ENCODE measurements at places on chromosomes 1 and 21.
A peak's percentile ranks its signal among the peaks of the same experiment; 100 is the strongest.

GRCh38 chr21:33966324-33966949 lies 50.8 kb upstream of the ATP5PO start:
- no peak for DNase-seq

DNA sequence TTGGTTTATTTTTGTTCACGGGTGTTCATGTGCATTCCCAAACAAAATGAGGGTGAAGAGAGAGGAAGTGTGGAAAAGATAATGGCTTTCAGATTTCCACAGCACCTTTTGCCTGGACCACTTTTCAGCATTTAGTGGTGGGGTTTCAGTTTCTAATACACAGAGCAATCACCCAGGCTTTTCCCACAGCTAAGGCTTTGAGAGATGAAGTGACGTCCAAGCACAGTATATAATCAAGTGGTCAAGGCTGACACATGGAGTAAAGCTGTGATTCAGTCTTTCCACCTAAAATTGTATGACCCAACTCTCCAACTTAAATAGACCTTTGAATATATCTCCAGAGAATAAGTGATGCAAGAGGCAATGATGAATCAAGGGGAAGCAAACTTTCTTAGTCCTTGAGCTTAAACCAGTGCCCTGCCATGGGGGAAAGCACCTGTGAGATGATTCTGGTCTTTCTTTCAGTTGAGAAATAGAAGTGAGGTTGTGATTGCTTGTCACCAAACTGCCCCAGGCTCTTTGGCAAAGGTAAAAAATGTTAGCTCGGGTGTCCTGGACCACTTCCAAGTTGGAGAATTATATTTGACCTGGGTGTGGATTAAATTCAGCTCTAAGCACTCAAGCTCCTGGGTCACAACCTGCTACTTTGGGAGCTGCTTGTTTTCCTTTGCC lies 2.4 kb upstream of the PIK3R3 start:
- peak; percentile 45 for DNase-seq

DNA sequence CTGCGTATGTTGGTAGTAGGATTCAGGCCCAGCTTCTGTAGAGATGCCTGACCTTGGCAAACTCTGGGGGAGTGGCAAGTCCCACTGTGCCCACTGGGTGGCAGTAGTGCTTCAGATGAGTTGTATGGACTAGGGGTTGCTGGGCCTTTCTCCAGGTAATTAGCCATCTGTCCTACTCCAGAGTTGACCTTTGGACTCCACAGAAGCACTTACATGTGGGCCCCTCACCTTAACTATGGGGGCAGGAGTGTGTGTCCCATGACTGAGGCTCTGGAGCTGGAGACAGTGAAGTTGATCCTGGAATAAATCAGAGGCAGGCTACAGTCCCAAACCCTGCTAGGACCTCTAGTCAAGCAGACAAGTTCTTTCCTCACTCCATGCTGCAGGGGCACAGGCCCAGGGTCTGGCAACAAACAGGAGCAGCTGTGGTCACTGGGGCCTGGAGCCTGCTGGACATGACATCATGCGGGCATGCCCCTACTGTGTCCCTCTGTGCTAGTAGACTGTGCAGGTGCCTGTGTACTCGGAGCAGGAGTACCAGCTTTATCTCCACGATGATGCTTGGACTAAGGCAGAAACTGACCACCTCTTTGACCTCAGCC lies 4.6 kb downstream of the DMAP1 start:
- peak; percentile 68 for DNase-seq

GRCh38 chr1:199041173-199041914 lies 402.5 kb downstream of the PTPRC start:
- peak; percentile 99 for DNase-seq

DNA sequence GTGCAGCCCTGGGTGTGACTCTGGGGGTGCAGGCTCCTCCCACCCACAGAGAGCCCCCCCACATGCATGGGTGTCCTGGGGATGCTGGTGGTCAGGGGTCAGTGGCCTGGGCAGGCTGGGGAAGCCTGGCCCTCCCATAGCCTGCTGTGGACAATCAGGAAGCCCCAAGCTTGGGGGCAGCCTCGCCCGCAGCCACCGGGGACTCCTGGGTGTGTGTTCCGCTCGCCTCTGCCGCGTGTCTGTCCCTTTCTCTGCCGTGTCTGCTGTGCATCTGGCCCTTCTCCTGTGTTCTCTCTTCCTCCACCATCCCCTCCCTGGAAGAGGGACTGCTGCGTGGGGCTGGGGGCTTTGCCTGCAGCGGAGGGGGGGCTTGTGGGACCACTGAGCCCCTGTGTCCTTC lies 22.9 kb downstream of the AGRN start:
- DNase-seq, result no peak

- DNase-seq, result peak; percentile 72
Measured at GRCh38 chr1:224116131-224116530, 2.2 kb downstream of the FBXO28 start.

GRCh38 chr1:20386323-20387081 lies 95.8 kb downstream of the VWA5B1 start:
- no peak for DNase-seq

- no peak for DNase-seq
Measured at GRCh38 chr1:53270107-53270506, 31.8 kb upstream of the MAGOH start.

DNA sequence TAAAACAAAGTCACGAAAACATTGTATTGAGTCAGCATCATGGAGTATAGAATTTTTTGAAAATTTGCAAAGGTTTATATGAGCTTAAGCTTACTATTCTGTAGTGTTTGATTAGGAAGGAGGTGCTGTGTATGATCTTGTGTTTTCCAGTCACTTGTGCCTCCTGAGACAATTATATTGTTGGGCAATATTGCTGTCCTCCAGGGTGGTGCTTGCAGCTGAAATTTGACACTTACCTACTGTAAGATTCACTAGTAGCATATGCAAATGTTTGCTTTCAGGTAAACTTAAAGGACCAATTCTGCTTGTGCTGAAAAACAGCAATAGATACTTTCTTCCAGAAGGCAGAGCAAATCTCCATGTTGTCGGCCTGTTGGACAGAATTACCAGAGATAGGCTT lies 268.0 kb downstream of the TGFB2 start:
- DNase-seq, result no peak

GRCh38 chr1:56092684-56093570 lies 486.4 kb downstream of the PLPP3 start:
- no peak for DNase-seq

GRCh38 chr1:208587110-208587509 lies 342.9 kb upstream of the PLXNA2 start:
- no peak for DNase-seq

DNA sequence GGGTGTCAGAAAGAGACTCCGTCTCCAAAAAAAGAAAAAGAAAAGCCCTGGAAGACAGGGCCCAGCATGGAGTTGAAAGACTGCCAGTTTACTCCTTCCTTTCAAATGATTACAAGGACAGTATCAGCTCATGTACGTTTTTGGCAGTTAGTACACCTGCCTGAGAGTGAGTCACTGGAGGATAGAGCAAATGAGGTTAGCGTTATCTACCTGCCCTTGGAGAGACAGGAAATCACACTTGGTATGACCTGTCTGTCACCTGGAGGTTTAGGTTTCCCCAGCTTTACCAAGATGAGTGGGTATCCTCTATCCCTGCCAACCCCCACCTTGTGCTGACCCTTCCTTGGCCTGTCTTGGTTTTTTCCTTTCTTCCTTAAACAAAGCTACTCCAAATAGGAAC lies 96.8 kb upstream of the BMP8A start:
- DNase-seq, result no peak

GRCh38 chr1:116006486-116006964 lies 30.2 kb downstream of the SLC22A15 start:
- no peak for DNase-seq

DNA sequence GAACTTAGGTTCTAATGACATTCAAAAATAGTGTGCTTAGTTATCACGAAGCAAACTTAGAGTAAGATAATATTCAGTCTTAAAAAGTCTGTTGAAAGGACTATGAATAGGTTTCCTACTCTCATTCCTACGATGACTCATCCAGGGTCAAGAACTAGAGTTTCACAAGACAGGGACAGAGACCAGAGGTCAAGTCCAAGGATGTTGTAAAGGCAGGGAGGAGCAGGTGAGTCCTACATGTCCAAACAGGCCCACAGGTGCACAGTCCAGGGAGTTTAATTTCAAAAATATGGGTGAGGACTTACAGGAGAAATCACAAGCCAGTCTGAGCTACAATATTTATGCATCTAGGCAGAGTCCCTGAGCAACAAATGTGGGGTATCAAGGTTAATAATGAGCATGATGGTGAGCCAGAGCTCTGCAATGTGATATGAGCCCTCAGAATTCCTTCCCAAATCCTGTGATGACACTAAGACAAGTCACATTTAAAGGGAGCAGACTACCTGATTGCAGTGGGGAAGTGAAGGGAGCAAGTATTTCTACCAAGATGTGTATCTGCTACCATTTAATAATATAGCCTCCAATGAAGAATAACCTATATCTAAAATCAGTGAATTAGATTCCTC lies 100.0 kb upstream of the NRIP1 start:
- DNase-seq, result no peak

GRCh38 chr1:214494706-214495105 lies 56.7 kb downstream of the PTPN14 start:
- DNase-seq, result no peak

DNA sequence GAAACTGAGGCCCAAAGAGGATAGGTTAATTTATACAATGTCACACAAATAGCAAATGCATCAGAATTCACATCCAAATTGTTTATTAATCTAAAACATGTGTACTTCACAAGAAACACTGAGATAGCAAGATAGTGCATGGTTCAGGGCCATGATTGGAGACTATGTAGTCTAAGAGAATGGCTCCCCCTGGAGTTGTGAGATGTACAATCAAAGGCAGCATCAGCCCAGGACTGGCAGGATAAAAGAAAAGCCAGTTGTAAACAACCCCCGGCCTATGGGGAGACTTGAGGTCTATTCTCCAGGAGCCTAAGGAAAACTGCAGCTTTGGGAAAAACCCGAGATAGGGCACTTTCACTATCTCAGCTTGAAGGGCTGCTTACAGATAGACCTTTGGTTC lies 511.0 kb downstream of the OMA1 start:
- peak; percentile 15 for DNase-seq

DNA sequence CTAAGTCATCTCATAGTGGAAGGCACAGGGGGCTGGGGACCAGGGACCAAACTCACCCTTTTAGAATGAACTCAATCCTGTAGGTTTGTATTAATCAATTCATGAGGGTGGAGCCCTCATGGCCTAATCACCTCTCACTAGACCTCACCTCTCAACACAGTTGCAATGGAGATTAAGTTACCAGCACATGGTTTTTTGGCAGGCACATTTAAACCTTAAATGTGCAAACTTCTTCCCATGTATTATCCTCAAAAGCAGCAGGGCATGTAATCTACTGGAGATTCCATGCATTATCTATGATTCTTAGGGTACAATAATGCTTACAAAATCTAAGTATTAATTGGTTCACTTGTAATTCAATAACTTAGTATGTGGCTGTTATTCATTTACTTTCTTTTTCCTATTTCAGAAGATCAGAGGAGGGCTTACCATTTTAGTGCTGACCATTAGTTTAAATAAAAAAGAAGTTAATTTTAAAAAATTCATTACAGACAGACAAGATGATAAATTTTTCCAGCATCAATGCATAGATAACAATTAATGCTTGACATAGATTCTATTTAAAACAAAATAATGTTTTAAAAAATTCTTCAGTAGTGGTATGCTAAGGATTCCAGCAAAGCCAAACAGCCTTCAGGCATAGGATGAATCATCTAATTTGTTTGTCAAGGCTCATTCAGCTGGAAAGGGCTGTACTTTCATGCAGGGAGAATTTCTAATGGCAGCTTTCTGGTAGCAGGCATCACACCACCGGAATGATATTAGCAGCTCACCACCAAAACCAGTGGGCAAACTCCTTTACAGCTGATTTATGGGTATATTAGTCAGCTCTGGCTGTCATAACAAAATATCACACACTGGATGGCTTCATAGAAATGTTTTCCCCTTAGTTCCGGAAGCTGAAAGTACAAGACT lies 124.6 kb upstream of the ZNF648 start:
- DNase-seq, result no peak

DNA sequence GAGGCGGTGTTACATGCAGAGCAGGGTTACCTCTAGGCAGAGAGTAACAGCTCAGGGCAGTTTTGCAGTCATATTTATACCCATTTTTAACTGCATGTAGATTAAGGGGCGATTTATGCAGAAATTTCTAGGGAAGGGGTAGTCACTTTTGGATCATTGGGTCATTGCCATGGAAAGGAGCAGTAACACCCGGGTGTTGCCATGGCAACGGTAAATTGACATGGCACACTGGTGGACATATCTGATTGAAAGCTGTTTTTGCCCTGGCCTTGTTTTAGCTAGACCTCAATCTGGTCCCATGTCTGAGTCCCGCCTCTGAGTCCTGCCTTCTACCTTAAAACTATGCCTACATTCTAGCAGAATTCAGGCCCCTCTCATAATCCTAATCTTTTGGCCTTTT lies 11.8 kb upstream of the USP1 start:
- DNase-seq, result no peak

- no peak for DNase-seq
Measured at GRCh38 chr1:46612937-46613660, 3.5 kb downstream of the MOB3C start.

GRCh38 chr21:38843806-38844503 lies 38.2 kb downstream of the ETS2 start:
- no peak for DNase-seq

- no peak for DNase-seq
Measured at GRCh38 chr1:169110689-169111447, 4.4 kb downstream of the ATP1B1 start.

- peak; percentile 74 for DNase-seq
Measured at GRCh38 chr1:54791880-54792522, 9.1 kb downstream of the TTC22 start.

DNA sequence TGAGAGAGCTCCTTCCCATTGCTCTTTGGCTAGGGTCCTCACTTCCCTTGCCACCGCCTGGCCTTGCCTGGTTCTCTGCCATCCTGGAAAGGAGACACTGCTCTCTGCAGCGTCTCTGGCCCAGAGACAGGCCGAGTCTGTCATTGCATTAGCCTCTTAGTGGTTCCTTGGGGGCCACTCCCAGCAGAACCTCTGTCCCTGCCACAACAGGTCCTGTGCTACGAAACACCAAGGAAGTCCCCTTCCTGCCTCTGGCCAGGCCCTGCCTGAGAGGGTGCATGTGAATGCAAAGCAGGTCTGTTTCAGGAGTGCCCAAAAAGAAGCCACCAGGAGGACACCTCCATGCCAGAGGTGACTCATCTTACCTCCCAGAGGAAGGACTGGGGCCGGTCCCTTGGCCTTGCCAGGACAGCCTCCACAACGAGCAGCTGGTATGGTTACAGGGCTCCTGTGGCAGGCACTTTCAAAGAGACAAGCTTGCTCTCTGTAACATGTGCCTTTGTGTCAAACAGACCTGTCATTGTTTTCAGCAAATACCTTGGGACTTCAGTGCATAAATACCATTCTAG lies 59.6 kb downstream of the VPS26C start:
- DNase-seq, result peak; percentile 40

GRCh38 chr1:117244971-117245370 lies 34.2 kb upstream of the VTCN1 start:
- no peak for DNase-seq
